Stimulated activated CD8-positive, alpha-beta memory T cell treated with anti-CD3 and anti-CD28 coated beads, Interleukin-15, amount 100 ng/mL, for 48 hours (primary cell): ENCODE measurements at places on chromosomes 2 and 18.

DNA sequence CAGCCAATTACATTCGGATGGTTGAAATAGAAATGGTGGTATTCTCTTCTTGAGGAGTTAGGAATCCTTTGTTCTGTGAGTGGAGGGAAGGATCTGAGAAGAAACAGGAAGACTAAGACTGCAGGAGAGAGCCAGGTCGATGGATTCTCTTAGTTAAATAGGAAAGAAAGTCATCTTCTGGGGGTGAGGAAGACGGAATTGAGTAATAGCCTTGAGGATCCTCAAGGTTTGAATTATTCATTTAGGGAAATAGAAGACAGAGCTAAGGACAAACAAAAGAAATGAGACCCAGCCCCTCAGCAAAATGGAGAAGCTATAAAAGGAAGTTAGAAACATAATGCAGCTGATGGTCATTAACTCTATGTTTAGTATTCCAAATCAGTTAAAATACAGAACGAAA, 1.8 kb downstream of the LAPTM4A start:
- no peak for DNase-seq

DNA sequence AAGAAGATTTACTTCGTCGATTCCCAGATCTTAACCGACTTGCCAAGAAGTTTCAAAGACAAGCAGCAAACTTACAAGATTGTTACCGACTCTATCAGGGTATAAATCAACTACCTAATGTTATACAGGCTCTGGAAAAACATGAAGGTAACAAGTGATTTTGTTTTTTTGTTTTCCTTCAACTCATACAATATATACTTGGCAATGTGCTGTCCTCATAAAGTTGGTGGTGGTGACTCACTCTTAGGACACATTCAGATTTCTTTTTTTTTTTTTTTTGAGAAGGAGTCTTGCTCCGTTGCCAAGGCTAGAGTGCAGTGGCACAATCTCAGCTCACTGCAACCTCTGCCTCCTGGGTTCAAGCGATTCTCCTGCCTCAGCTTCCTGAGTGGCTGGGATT, 26.8 kb downstream of the MSH2 start:
- no peak for DNase-seq

DNA sequence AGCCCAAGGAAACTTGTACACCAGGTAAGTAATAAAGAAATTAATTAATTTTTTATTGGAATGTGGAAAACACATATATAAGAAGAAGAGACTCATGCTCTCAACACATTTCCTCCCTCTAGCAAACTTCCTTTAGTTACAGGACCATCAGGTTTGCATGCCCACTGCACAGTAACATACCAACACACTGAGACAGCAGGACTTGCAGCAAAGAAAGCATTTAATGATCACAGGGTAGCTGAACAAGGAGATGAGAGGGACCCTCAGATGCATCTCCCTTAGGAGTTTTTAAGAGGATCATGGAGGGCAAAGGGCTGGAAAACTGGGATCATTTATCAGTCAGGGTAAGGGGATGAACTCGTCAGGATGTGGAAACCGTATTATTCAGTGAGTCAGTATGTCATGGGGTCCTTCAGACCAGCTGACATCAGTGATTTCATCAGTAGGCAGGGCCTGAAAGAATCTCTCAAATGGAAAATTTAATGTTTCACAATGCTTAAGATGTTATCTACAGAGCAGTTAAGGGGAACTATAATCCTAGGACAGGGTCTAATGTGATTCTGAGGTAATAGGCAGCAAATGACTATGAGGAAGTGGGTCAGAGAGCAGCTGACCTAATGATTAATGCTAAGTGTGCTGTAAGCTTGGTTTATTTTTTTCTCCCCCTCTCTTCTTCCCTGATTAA, 193.8 kb upstream of the RND3 start:
- no peak for DNase-seq

GRCh38 chr2:88074854-88075292, 7.2 kb downstream of the SMYD1 start:
- no peak for DNase-seq

DNA sequence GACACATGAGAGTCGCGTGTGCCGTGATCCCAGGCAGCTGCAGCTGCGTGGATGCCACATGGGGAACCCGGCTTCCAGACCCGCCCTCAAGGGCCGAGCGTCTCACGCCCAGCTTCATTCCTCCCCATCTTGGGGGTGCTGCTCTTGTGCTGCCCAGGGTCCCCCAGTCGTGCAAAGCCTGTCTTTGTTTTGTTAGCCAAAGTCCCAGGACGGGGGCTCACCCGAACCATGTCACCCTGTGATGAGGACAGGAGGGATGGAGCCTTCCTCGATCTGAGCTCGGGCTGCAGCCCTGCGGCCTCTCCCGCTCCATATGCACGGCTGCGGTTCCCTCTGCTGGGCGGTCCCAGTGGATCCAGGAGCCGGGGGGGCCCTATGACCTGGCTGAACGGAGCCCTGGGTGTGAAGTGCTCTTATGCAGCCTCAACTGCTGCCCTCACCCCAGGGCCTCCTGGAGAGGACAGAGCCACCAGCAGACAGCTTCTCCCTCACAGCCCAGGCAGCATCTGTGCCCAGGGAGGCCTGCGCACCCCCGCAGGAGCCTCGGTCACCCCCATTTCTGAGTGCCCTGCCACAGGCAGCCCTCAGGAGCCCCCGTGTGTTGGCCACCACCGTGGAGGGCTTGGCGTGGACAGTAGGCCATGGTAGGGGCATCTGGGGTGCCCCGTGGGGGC, 99.0 kb upstream of the CTDP1 start:
- no peak for DNase-seq

DNA sequence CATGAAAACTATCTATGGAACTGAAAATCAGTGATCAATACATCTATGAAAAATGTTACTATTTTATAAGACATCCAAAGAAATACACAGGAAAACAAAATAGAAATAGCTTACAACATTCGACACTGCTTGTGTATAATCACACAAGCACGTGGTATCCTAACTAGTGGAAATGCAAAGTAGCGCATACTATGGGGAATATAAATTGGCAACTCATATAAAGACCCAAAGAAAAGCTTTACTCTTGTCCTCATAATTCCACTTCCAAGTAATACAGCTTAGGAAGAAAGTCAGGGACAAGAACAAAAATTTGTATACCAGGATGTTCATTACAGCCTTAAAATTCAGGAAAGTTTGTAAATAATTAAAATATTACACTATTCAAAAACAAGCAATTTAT, 384.6 kb downstream of the NRXN1 start:
- DNase-seq = no peak
